ENCODE measurements at places on chromosomes 12 and 14.
A peak's percentile ranks its signal among the peaks of the same experiment; 100 is the strongest.

DNA sequence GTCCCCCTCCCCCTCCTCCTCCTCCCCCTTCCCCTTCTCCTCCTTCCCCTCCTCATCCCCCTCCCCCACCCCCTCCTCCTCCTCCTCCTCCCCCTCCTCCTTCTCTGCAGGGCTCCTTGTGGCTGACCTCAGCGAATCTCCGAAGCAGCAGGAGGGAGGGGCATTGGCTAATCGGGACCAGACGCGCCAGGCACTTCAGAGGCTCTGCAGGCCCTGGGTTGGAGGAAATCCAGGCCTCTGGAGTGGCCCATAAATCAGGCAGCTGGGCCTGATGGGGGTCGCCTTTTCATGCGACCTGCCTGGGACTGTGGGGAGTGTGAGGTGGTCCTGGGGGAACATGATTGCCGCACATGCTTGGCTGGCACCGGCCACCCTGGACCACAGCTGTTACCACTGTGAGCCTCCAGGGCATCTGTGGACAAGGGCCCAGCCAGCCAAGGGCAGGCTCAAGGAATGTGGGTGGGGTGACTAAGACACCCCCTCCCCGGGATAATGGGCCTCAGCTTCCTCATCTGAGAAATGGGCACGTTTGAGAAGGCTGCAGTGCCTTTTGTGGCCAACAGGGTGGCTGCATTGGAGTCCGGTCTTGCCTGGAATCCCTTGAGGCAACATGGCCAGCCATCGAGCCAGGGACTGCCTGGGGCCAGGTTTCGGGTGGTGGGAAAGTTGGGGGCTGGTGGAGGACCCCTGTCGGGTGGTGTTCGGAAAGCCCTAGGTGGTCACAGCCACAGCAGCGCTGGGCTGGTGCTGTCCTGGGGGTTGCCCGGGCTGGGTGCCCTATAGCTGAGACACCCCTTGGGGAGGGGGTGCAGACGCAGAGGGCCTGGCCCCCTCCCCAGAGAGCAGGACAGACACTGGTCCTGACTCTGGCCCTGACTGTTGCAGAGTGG is 12.0 kb downstream of the KIF26A start:
- no peak for DNase-seq

DNA sequence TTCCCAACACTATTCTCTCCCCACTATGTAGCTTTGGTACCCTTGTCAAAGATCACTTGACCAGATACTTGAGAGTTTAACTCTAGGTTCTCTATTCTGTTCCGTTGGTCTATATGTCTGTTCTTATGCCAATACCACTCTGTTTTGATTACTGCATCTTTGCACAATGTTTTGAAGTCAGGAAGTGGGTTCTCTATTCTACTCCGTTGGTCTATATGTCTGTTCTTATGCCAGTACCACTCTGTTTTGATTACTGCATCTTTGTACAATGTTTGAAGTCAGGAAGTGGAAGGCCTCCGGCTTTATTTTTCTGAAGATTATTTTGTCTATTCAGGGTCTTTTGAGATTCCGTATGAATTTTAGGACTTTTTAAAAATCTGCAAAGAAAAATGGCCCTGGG is 2.7 kb upstream of the NDUFA12 start:
- DNase-seq: no peak

GRCh38 chr14:81464253-81465002 is 64.3 kb upstream of the STON2 start:
- DNase-seq: peak; percentile 89

GRCh38 chr12:34403706-34404376 is 381.5 kb downstream of the ALG10 start:
- DNase-seq: no peak

- no peak for DNase-seq
Observed at GRCh38 chr12:124506145-124506831, 61.1 kb downstream of the NCOR2 start.

DNA sequence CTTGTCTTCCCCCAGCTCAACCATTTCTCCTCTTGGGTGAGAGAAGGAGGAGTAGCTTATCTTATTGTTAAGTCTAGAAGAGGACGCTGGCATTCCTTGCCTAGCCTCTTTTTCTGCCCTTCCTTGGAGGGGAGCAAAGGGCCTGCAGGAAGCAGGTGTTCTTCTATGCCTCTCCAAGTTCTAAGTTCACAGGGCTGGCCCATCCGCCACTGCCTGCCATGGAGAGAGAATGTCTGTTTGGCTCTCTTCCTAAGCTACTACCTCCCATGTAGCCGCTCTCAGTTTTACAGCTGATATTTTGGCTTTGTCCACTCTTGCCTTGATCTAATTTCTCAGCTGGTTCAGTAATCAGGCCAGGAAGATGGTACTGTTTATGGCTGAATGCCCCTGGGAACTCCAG is 201.2 kb downstream of the NTF3 start:
- no peak for DNase-seq

GRCh38 chr14:57512220-57512619 is 18.6 kb upstream of the CCDC198 start:
- DNase-seq: no peak

GRCh38 chr14:52891800-52892199 is 59.0 kb downstream of the FERMT2 start:
- no peak for DNase-seq

GRCh38 chr12:93102312-93102711 is 173.2 kb upstream of the EEA1 start:
- DNase-seq: no peak

- DNase-seq: no peak
Observed at GRCh38 chr12:30884799-30885198, 41.7 kb upstream of the TSPAN11 start.

DNA sequence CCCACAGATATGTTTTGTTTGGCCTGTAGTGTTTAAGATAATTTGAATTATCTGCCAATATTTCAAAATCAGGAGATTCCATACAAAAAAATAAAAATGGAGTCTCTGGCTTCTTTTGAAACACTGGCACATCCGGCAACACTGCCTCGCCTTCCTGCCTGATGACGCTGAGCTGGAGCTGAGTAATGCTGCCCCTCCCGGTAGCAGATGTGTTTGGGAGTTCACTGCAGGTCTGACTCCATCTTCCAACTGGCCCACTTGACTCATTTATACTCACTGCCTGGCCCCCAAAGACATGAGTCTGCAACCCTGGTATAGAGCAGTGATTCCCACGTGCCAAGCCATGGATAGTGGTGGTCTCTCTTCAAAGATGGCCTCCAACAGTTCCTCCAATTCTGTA is 7.4 kb downstream of the CIT start:
- no peak for DNase-seq

GRCh38 chr14:63922696-63923421 is 70.1 kb downstream of the SYNE2 start:
- no peak for DNase-seq

DNA sequence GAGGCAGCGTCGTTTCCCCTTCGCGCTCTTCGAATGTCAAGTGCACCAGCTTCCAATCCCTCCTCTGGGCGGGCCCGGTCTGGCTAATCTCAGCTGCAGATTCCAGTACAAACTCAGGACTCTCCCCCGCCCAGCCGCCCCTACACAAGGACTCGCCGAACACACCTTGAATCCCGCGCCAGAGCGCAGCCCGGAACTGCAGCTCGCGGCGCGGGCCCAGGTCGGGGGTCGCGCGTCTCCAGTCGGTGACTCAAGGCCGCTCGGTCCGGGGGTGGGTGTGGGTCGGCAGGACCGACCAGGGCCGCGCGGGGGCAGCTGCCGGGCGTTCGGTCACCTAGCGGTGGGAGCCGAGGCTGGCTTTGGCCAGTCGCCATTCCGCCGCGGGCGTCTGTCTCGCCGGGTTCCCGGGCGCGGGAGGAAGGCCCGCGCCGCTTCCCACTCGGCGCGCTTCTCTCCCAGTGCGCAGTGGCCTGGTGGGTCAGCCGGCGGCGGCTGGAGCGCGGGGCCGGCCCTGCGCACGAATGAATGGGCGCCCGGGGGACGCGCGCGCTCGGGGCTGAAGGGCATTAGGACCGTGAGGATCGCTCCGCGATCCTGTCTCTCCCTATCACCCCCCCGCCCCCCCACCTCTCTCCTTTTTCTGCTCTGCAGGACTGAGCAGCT is at the start of gene GALNT16:
Gene GALNT16 (plus strand): TSS at position 632 of the 663 bp plus-strand sequence. CDS start 133 bp downstream, outside the sequence.
- no peak for DNase-seq

DNA sequence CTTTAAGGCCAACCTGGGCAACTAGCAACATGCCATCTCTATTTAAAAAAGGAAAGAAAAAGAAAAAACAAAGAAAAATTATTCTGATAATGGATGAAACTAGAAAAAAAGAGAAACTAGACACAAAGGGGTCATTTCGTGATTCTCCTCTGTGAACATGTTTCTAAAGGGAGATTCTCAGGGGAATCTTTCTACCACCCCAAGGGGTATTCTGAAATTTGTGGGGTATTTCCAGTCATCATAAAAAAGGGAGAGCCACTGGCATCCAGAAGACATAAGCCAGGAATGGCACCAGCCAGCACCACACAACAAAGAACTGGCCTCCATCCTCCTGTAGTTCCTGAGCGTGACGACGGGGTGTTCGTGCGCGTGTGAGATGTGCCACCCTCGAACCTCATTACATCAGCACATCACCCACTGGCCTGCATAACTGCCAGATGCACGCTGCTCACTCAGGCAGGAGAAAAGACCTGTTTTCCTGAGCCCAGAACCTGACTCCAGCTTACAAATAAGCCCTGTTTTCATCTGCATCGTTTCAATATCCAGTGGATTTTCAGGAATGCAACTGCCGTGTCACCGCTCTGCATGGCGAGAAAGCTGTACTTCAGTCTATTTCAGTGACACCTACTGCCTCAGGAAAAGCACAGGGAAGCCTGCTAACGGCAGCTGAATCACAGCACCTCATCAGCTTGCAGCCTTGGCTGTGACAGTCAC is 23.9 kb downstream of the STX2 start:
- DNase-seq: no peak

DNA sequence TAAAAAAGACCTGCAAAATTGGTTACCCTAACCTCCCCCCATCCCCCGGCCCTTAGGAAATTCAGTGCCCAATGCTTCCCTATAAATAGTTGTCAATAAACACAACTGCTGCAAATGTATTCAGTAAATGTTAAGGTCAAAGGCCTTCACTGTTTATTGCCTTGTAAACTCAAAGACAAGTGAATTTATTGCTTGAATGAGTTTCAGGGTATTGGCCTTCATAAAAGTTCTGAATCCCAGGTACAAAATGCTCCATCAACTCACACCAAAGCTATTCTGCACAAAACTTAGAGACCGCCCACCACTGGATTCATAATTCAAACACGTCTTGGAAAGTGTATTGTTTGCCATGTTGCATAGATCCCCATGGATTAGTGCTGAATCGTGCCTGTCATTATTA is 63.3 kb upstream of the CDKN3 start:
- DNase-seq: no peak

DNA sequence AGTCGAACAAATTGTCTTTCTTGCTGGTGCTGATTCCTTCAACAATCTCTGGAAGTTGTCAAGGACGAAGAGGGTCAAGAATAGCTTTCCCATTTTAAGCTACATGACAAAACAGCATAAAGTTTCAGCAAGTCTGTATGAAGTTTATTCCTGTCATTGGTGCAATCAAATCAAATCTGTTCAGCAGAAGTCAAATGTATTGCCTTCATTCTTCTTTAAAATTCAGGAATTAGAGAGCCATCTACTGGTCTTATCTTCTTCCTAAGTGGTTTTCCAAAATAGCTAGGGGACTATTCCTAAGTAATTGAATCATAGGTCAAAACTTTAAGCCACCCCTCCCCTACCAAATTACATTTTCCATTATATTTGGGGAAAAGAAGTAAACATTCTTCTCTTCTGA is 990.2 kb downstream of the GALC start:
- DNase-seq: no peak

- no peak for DNase-seq
Observed at GRCh38 chr14:41668356-41668755, 61.7 kb downstream of the LRFN5 start.

GRCh38 chr14:74979442-74980397 is 23.0 kb upstream of the EIF2B2 start:
- DNase-seq: no peak

DNA sequence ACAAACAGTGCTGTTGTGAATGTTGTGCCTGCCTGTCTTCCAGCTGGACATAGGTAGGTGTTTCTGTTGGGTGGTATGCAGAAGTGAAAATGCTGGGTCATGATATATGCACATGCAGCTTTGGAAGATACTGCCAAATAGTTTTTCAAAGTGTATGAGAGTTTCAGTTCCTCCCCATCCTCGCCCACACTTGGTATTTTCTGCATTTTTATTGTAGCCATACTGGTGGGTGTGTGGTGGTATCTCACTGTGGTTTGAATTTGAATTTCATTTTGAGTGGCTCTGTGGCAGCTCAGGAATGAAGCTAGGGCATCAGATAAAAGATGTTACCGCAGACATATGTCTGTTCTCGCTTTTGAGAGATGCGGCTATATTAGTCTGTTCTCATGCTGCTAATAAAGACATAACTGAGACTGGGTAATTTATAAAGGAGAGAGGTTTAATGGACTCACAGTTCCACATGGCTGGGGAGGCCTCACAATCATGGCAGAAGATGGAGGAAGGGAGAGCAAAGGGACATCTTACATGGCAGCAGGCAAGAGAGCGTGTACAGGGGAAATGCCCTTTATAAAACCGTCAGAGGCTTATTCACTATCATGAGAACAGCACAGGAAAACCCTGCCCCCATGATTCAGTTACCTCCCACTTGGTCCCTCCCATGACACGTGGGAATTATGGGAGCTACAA is 183.1 kb downstream of the CAND1 start:
- no peak for DNase-seq

- no peak for DNase-seq
Observed at GRCh38 chr14:68297876-68298468, 478.4 kb downstream of the RAD51B start.

DNA sequence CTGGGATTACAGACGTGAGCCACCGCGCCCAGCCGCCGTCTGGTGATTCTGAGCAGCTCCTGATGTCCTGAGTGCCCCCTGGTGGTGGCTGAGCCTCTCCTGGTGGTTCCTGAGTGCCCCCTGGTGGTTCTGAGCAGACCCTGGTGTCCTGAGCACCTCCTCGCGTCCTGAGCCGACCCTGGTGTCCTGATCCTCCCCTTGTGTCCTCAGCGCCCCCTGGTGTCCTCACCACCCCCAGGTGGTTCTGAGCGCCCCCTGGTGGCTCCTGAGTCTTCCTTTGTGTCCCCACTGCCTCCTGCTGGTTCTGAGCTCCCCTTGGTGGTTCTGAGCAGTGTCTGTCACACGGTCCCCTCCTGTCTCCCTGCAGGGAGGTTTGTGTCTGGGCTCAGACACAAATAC is 1304.9 kb downstream of the TMEM121 start:
- peak; percentile 16 for DNase-seq

- no peak for DNase-seq
Observed at GRCh38 chr14:105290621-105291346, 10.0 kb downstream of the BRF1 start.

GRCh38 chr12:74689071-74689655 is 151.5 kb downstream of the ATXN7L3B start:
- no peak for DNase-seq

GRCh38 chr12:106042037-106042436 is 96.7 kb downstream of the NUAK1 start:
- DNase-seq: no peak

- peak; percentile 12 for DNase-seq
Observed at GRCh38 chr12:13233830-13234641, 37.5 kb downstream of the EMP1 start.
